ENCODE measurements at places on chromosomes 3 and 15.

GRCh38 chr15:78104119-78104479, 11.7 kb downstream of the SH2D7 start:
- no peak for DNase-seq

- no peak for DNase-seq
Observed at GRCh38 chr15:101521069-101521468, 31.6 kb upstream of the PCSK6 start.

GRCh38 chr3:65641045-65641444, 397.7 kb downstream of the MAGI1 start:
- DNase-seq: no peak

DNA sequence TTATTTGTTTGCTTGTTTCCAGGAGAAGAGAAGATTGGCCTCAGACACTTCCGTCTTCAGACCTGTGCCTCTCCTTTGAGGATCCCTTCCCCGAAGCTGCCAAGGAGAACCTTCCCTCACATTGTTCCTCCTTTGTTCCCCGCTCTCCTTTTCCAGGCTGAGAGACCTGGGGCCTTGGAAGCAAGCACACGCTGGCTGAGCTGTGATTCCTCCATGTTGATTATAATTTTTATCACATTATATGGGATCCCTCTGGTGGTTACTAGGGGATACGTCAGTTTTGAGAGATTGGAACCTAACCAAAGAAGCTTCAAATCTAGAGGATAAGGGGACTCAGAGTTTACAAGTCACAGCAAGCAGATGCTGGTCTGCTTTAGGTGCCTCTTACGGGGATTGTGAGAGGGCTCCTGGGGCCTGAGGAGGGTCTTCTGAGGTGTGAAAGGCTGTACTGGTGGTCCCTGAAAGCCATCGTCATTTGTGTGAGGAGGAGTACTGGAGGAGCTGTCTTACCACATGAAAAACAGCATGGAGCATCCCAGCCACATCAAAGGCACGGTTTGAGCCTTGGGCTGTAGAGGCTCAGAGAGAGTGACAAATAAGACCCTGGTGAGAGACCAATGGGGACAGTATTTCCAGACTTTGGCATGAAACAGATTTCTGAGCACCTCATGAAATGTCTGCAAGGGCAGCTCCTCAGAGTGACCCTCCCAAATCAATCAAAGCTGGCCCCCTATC, 760.1 kb upstream of the CFAP20DC start:
- DNase-seq: no peak

DNA sequence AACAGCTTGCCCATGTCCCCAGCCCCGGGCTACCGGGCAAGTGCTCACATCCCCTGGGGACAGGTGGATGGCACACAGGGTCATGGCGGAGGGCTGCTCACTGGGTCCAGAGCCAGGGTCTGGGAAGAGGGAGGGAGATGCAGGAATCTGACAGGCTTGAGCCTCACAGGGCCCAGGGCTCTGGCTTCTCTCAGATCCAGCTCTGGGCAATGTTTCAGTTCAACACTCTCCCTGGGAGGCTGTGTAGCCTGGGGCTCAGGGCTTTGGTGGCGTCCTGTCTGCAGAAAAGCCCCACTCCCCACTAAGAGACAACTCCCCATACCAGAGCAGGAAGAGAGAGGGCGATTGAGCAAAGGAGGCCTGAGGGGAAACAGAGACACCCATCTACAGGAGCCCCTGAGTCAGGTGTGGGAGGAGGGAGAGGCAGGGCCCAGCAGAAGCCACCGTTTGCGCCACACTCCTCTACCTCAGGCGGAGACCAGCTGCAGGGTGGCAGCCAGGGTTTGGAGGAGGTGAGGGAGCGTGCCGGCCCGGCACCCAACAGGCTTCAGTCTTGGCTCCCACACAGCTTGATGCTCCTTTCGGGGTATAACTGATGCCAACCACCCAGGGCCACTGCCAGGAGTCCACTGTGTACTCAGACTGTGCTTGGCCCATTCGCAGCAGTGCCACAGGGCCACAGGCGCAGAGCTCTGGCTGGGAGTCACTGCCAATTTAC, 16.8 kb upstream of the SRP14 start:
- DNase-seq: no peak

- DNase-seq: no peak
Observed at GRCh38 chr15:27238209-27238608, 267.2 kb downstream of the GABRG3 start.

- no peak for DNase-seq
Observed at GRCh38 chr3:177647341-177647740, 450.1 kb upstream of the TBL1XR1 start.

DNA sequence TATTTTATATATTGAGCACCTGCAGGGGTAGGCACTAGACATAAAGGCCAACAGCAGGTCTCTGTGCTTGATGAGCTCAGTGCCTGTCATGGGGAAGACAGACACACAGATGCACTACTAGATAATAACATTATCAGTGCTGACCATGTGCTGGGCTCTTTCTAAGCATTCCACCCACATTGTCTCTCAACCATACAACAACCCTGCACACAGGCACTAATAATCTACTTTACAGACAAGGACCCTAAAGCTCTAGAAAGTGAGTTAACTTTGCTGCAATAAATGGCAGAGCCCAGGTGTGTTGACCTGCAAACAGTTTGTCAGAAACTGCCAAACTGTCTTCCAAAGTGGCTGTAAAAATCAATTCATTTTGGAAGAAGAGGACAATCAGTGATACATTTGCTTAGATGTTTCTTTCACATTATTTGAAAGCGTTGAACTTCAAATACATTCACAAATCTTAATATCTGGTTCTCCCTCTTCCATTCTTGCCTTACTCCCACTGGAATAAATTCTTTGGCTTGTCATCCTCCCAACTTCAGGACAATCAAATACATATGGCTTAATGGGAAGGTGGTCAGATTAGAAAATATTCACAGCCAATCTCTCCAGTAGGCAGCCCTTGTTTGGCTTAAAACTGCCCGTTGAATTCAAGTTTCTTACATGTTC, 11.0 kb upstream of the PP2D1 start:
- DNase-seq: no peak

GRCh38 chr15:100461049-100461448, 67.7 kb downstream of the CERS3 start:
- no peak for DNase-seq

DNA sequence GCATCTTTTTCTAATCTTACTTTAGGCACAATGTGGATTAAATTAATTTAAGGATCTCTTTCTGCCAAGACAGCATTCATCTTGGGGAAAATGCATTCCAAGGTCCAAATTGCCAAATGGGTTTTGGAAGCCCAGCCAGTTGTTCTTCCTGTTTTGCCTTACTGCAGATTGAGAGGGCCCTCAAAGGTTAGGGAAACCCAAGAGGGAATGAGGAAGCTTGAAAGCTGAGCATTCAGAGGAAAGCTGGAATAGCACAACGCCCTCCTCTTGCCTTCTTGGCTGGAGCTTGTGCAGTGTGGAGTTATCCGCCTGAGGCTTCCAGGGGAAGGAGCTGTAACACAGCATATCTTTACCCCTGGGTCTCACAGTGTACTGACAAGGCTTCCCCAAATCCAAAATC, 18.2 kb upstream of the SACM1L start:
- DNase-seq: no peak

DNA sequence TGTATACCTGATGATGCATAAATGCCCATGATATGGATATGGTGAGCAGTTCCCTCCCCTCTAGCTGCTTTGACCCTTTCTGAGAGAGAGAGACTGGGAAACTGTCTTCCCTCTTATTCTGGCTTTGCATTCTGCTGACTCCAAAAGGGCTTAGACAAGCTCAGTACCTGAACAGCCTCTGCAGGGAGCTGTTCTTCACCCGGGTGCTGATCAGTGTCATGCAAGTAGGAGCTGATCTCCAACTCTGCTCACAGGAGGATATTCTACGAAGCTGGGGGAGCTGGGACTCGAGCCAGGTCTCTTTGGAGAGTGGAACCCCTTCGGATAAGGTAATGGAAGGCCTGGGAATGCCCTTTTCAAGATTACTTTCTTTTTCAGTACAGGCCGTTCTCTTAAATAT, 237.1 kb downstream of the RYR3 start:
- no peak for DNase-seq

DNA sequence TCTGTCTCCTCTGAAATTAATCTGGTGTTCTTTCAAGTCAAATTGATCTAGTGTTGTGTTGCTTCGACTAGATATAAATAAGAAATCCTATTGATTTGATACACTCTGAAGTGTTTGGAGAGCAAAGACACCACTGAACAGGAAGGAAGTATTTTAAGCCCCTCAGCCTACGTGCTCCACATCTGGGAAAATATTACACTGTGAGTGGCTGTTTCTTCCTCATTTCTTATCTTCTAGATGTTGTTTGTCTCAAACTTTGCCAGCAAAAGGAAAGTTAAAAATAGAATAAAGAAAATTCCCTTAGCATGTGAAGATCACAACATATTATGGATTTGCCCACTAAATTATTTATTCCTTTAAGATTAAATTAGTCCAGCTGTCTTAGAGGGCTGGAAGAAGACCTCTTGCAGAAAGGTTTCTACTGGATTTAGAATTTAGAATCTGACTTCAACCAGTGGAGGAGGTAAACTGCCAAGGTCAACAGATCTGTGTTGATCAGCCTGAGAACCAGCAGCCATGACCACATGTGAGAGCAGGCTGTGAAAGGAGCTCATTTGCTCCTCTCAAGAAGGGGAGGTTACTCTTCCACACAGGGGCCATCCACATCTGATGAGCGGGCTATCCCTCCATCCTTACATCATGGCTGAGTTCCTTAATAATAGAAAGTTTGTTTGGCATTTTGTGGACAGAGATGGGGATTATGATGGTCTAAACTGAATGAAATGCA, 46.3 kb upstream of the ACKR4 start:
- DNase-seq: no peak

GRCh38 chr15:74773329-74773728, 8.6 kb upstream of the CSK start:
- no peak for DNase-seq

- DNase-seq: no peak
Observed at GRCh38 chr3:69542089-69542804, 156.4 kb upstream of the FRMD4B start.

- DNase-seq: no peak
Observed at GRCh38 chr15:57537488-57538264, 54.0 kb upstream of the MYZAP start.

DNA sequence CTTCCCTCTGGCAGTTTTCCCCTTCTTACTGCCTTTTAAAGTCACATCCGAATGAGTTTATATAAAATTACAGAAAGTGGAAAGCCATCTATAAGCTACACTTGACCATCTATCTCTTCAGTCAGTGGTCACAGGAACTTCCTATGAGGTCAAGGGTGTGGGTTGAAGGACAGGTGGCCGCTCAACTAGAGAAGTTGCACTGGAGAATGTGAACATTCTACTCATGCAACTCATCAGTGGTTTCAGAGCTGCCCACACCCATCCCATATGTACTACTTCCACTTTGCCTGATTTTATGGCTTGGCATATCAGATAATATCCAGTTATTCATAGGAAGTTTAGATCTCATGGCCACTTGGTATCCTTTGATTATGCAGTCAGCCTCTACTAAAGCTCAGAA, 57.4 kb upstream of the TMEM158 start:
- no peak for DNase-seq

DNA sequence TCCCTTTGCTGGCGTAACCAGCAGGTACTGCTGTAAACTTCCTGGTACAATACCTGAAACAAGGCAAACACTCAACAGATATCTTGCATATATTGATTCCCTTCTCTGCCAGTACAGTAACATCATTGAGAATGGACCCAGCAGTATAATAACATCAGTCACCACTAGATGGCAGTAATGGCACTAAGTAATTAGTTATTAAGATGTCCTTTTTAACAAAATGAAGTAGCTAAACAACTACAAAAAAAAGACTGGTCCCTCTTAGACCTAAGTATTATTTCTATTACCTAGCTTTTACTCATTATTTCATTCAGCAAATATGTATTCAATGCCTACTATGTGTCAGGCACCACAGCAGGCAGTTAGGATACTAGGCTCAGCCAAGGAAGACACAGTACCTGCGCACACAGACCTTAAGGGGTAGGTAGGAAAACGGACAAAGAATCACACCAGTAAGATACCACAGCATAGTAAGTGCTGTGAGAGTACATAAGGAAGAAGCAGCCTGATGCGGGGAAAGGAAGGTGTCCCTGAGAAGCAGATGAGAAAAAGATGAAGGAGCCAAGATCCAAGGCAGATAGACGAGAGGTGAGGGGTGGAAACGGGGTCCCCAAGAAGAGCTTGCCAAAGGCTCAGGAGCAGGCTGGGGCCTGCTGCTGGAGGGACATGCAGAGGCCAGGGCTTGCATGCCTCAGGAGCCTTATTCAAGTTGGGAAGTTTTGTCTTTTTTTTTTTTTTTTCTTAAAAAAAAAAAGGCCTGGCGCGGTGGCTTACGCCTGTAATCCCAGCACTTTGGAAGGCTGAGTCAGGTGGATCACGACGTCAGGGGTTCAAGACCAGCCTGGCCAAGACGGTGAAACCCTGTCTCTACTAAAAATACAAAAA, 102.7 kb upstream of the CHD2 start:
- no peak for DNase-seq

GRCh38 chr15:88664151-88664778, 25.4 kb downstream of the ISG20 start:
- no peak for DNase-seq

DNA sequence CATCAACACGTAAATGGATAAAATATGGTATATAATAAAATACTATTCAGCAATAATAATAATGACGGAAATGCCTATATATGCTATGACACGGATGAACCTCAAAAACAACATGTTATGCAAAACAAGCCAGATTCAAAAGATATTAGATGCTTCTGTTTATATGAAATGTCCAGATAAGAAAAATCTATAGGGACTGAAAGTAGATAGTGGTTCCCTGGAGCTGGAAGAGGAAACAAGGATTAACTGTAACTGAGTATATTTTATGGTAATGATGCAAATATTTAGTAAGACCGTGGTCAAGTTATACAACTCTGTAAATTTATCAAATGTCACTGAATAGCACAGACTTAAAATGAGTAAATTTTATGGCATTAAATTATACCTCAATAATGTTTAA, 25.8 kb upstream of the WDR49 start:
- DNase-seq: no peak

GRCh38 chr3:122560680-122561079, 3.4 kb downstream of the PARP9 start:
- DNase-seq: peak; percentile 14

DNA sequence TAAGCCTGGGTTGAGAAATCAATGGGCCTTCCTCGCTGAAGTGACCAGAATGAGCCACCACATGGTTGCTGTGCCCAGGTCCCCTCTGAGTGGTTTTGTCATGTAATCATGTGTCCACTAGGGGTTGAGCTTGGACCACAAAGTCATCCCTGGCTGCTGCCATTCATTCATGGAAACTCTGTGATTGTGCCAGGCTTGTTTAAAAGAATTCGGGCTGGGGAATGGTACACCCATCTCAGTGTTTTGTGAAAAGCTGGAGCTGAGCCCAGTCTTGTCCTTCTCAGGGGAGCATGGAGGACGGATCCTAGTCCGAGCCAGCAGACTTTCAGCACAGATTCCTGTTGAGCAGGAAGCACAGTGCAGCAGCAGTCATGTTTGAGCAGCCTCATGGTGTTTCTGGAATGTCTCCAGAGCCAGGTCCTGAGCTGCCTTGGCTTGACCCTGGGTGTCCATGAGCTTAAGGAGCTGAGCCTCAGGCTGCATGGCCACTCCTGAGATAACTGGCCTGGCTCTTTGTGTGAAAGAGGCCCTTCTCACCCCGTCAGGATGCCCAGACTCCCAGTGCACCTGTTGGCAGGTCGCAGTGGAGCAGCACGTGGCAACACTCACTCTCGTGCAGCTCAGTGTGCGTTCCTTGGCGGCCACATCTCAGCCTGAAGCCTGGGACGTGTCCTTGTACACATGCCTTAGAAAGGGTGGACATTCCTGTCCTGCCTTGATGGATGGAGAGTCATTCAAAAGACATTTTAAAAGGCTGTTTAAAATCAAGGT, 260.3 kb upstream of the TPM1 start:
- DNase-seq: no peak

GRCh38 chr3:146133441-146133840, 27.5 kb downstream of the PLOD2 start:
- DNase-seq: no peak

All from activated CD8-positive, alpha-beta memory T cell treated with anti-CD3 and anti-CD28 coated beads for 1 hour (primary cell).